ENCODE measurements at places on chromosomes 2 and 18. TPM values are rescaled to one million over a fixed set of nuclear protein-coding genes. Genes with fewer than 3 reads are reported as not detected.

Gene YES1
- 209 TPM for total RNA-seq

GRCh38 chr2:24409171-24409570, 48.8 kb upstream of the ITSN2 start:
- no peak for DNase-seq

DNA sequence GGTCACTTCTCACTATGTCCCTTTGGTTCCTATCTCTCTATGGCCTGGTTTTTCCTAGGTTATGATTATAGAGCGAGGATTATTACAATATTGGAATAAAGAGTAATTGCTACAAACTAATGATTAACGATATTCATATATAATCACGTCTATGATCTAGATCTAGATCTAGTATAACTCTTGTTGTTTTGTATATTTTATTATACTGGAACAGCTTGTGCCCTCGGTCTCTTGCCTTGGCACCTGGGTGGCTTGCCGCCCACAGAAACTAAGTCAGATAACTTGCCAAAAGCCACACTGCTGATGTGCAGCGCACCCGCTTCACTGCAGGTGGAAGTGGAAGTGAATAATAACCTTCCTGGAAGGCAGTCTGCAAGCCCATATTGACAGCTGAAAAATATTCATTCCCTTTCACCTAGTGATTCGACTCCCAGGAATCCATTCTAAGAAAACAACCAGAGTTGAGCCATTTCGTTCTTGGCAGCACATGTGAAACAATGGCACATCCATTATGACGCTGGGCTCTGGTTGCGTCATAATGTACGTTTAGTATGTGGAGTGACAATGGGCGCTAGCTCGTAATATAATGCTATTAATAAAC, 725 bp upstream of the ANKRD53 start:
- DNase-seq: no peak

- DNase-seq: no peak
These were observed 7.2 kb upstream of the DCTN1 start for GRCh38 chr2:74387346-74387745.

- DNase-seq: no peak
These were observed 81.8 kb upstream of the HPCAL1 start for GRCh38 chr2:10220902-10221391.

DNA sequence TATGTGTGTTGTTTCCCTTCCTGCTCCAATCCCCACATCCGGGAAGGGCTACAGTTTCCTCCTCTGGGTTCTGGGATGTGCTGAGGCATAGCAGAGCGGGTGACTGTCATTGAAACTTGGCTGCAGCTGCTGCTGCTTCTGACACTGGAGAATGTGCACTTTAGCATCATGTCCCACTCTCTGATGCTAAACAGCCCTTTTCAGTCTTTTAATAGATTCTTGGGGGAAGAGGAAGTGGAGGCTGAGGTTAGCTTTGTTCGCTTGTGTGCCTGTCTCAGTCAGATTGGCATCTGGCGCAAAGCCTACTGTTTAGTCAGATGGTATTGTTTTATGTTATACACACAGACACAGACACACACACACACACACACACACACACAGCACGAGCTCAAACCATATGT, 136.5 kb upstream of the RND3 start:
- no peak for DNase-seq

- no peak for DNase-seq
These were observed 176.2 kb downstream of the RDH14 start for GRCh38 chr2:18384242-18384641.

DNA sequence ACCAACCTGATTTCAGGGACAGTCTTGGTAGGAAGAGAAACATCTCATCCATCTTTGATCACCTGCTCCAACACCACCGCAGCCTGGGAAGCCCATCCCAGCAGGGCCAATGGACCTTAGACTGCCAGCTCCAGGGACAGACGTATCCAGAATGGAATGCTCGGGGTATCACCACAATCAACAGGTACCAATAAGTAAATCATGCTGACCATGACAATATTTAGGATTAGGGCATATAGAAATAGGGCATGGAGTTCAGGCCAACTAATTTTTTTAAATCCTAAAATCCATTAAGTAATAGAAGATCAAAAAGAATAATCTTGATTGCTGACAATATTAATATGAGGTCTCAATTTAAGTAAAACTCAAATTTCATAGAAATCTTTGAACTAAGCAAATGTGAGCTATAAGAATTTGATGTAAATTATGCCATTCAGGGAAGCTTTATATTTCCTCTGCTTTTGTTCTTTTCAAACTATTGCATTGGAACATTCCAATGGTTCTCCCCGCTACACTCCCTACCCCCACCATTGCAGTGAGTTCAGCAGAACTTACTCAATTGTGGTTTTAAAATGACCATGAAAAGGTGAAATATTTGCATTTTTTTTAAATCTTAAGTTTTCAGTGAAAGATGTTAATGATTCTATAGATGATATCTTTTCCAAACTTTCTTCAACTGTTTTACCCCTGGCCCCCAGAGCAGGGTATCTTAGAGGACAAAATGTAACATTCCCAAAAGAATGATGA, 138.6 kb downstream of the DNER start:
- no peak for DNase-seq

Gene FSHR
- not detected for total RNA-seq

GRCh38 chr2:68519236-68519635, 51.9 kb downstream of the APLF start:
- no peak for DNase-seq

Gene CNTNAP5
- total RNA-seq: not detected

DNA sequence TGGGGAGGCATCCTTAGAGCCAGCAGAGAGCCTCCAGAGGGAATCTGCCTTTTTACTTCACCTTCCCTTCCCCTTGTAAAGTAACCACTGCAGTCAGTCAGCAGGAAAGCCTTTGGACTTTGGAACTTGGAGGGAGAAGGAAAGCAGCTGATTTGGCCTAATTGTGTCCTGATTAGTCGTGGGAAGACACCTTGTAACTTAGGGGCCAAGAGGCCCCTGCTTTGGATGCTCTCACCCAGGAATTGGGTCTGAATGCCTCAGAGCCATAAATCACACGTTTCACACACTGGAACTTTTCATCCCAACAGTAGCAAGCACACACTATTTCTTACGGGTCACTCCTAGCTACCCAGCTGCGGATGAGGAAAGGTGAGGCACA, 81.0 kb upstream of the PPM1B start:
- peak; percentile 26 for DNase-seq

DNA sequence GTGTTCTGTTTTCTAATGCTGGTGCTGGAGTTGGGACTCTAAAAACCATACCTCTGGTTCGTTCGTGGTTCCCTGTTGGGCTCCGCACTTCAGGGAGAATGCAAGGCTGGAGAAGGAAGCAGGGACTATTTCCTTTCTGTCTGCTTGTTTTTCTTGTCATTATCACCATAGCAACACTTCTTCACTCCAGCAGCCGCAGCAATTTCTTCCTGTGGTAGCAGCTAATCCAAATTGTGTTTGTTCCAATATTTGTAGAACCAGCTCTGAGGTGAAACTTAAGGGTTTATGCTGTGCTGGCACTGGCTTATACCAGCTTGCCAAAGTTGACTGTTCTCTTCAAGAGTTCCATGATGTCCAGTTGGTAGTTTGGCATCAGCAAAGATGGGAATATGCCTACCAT, 301.4 kb upstream of the SYT4 start:
- DNase-seq: no peak

Gene ECEL1
- total RNA-seq: 3.8 TPM

Gene ADD2
- total RNA-seq: 45.3 TPM

DNA sequence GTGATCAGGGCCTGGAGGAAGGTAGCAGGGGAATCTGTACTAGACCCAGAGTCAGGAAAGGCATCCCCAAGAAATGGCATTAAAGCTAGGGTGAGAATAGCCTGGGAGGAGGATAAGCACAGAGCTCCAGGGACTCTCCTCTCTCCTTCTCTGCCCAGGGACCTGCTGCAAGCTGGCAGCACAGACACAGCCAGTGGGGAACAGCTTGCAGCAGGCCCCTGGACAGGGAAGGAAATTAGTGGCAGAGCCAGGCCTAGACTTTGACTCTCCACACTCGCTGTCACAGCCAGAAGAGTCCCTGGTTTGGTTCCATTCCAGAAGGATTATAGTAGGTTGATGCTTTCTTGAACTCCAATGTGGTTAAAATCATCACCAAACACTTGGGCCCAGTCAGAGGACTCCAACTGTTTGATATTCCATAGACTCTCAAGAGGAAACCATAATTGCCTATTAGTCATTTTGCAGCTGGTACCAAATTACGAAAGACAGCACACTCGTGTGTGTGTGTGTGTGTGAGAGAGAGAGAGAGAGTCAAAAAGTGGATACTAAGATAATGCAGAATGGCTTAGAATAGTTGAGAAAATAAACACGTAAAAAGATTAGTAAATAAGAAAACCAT, 95.5 kb upstream of the ATP8B1 start:
- DNase-seq: no peak

Gene CHRNG
- not detected for total RNA-seq

GRCh38 chr2:230323385-230324106, 3.4 kb upstream of the SP140L start:
- no peak for DNase-seq

Gene RASGRP3
- not detected for total RNA-seq

Gene IL1R2
- total RNA-seq: not detected

Gene HOXD13
- total RNA-seq: not detected
